Hindlimb muscle (tissue), 1 donor: ENCODE measurements at places on chromosomes 4 and X. TPM values are rescaled to one million over a fixed set of nuclear protein-coding genes. Genes with fewer than 3 reads are reported as not detected.

- DNase-seq = no peak
These were observed 11.3 kb downstream of the SCD5 start for GRCh38 chr4:82787342-82787741.

DNA sequence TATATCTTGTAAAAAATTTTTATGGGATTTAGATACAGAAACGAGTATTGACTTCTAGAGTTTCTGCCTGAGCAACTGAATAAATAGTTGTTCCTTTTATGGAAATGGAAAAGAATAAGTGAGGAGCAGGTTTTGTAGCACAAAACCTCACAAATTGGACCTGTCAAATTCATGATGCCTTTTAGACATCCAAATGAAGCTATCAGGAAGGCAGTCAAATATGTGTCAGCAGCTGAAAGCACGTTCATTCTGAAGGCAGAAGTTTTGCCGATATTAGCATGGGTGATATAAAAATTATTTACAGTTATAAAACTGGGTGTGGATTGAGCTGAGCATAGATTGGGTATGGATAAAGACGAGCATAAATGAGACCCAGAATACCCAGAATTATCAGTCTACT, 374.0 kb downstream of the EPHA5 start:
- no peak for DNase-seq

- no peak for DNase-seq
These were observed 68.2 kb upstream of the MAML3 start for GRCh38 chr4:140222171-140222570.

The GLRA2 gene
- polyA plus RNA-seq = not detected

DNA sequence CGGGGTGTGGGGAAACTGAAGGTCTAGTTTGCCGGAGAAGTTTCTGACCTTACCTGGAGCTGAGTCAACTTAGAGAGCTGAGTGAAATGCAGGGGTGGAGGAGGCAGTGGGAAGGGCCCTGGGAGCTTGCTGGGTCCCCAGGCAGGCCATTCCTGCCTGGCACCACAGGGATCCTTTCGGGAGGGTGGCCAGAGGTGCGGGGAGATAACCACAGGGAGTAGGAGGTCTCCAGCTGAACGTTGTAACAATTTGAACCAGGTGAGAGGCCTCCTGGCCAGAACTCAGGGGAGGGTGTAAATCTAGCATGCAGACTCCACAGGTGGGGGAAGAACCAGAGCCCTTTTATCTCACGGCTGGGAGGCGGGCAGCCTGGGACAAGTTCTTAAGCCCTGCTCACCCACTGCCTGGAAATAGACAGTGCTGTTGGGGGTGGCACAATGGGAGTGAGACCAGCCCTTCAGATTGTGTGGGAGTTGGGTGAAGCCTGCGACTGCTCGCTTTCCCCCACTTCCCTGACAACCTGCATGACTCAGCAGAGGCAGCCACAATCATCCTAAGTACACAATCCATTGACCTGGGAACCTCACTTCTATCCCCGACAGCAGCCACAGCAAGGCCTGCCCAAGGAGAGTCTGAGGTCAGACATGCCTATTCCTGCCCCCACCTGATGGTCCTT, 247.4 kb downstream of the ADGRA3 start:
- DNase-seq = no peak

GRCh38 chrX:134688031-134688823, 30.0 kb upstream of the PLAC1 start:
- no peak for DNase-seq
